CD4-positive, alpha-beta T cell treated with Interleukin-4 for 1 hour (primary cell): ENCODE measurements at places on chromosomes 5 and 9.

- no peak for DNase-seq
These were observed 519.6 kb downstream of the CYLC2 start for GRCh38 chr9:103514767-103515166.

DNA sequence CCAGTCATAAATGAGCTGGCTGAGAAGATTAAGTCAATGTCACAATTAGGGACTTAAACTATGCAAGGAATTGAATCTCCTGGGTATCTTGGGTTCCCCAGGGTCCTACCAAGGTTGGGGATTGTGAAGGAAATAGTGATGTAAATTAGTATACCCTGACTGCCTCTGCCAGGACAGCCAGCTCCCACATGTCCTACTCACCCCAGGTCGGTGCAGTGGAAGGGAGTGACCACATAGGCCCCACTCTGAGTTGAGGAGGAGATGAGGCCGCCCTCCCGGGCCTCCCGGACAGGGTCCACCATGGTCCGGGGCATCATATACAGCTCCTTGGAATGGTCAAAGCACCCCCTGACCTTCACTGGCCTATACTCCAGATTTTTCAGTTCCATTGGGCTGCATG is 2.7 kb downstream of the SURF1 start:
- no peak for DNase-seq

DNA sequence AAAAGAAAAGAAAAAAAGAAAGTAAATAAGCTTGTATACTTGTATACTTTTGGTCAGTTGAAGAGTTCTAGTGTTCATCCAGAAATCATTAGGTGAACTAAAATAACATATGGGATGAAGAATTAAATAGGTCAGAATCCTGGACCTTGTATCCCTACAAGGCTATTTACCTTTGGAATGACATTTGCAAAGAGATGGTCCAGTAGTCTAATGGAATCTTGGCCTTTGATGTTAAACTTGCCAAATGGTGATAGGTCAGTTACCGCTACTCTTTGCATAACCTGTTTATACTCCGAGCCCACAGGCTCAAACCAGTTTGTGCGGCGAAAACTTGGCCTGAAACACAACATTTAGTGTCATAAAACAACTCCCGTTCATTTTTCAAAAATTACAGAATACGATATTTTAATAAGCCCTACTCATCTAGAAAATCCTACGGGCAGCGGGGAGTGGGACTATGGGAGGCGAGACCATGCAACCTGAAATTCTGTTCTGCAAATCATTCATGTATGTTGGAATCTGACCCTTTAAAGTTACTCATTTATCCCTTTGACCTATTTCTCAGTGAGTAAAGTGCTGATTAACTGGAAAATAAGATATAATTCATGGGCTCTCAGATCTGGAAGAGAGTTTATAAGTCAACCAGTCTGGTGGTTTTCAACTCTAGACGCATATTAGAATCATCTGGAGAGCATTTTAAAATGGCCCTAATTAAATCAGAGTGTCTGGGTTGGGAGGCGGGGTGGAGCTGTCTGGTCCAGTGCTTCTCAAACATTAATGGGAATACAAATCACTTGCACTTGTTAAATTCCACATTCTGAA is 38.6 kb downstream of the DMGDH start:
- DNase-seq, result no peak

GRCh38 chr5:176490301-176490700 is 42.1 kb downstream of the FAF2 start:
- no peak for DNase-seq

GRCh38 chr5:102802708-102803458 is 47.8 kb downstream of the PAM start:
- DNase-seq, result no peak

- DNase-seq, result no peak
These were observed 12.5 kb downstream of the GARNL3 start for GRCh38 chr9:127277099-127277498.
